ENCODE measurements at places on chromosomes 7 and 10.

DNA sequence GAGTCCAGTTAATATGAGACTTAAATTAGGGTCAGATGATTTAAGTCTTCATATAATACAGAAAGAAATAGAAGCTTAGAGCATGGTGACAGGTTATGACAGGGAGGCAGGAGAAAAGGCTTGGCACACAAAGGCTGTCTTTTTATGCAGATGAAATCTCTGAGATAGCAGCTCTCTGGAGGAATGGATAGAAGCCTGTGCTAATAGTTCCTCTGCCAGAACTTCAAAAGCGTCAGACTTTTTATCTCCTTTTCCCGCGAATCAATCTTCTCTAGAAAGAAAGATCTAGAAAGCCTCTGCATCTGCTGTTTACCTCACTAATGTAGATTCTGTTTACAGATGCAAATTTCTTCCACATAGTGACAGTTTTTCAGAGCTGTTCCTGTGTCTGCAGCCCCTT is 1106.2 kb downstream of the XPNPEP1 start:
- DNase-seq = no peak

DNA sequence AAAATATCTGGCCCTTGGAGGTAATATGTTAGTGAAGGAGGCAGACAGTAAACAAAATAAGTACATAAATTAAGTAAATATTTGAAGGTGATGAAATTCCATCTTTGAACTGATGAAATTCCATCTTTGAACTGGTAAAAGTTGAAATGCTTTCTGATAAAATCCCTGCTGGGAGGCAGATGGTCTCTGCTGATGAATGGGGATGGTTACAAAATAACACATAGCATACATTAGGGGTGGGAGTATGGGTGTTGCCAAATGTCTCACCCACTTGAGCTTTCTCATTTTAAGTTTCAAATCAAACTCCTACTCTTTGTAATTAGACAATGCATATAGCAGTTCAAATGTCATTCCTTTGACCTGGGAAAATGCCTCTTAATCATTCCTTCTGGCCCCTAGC is 77.5 kb upstream of the SORCS3 start:
- no peak for DNase-seq

DNA sequence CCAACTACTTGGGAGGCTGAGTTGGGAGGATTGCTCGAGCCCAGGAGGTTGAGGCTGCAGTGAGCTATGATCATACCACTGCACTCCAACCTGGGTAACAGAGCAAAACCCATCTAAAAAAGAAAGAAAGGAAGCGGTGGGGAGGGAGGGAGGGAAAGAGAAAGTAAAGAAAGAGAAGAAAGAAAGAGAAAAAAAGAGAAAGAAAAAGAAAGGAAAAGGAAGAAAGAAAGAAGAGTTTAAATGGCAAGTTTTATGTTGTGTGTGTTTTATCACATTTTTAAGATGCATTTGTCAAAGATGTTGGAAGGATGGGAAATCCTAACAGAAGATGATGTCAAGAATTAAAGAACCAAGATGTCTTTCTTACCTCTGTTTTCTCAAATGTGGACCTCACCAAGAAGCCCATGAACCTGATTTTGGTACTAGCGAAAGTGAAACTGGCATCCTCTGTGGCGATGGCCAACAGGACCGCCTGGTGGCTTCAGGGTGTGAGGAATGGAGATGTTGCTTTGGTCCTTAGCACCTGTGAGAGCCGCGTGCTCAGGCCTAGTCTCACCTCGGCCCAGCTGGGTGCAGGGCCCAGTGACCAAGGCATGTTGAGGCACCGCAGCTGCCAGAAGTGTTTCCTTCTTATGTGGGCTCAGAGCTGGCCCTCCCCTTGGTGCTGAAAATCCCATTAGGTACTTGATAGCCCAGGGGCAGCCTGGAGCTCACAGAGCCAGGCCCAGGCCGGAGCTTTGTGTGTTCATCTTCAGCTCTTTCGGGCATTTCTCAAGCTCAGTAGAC is 9.8 kb downstream of the UCMA start:
- DNase-seq = no peak

- DNase-seq = no peak
Observed at GRCh38 chr10:42974693-42975002, 102.2 kb upstream of the RET start.

DNA sequence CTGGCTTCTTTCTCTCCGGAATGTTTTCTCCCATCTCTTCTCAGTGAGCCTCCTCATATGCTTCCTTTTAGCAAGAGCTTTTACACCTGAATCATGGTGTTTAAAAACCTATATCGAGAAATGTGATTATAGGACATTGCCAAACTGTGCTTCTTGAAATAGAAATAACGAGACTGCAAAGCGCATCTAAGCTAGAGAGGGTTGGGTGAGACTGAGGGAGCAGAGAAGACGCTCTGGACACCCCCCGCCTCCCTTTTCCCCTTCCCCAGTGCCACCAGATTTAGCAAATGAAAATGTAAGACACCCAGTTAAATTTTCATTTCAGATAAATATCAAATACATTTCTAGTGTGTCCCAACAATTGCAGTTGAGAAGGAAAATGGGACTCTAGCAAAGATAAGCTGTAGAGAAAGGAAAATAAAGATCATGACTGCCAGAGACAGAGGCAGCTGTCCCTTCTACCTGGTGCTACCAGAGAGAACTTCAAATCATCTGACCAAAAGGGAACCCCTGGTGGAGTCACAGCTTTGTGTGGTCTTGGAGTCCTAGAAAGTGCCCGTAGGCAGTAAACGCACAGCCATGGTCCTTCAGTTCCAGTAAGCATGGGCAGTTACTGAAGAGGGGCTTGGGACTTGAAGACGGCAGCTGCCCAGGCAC is 14.6 kb downstream of the GSDME start:
- DNase-seq = no peak

All from cerebellar cortex (tissue), 1 donor.